ENCODE measurements at places on chromosomes 6 and 20.

- no peak for DNase-seq
Observed at GRCh38 chr6:43671011-43671800, 16.4 kb downstream of the MRPS18A start.

- DNase-seq: no peak
Observed at GRCh38 chr6:128855581-128856085, 27.3 kb upstream of the LAMA2 start.

- DNase-seq: peak; percentile 64
Observed at GRCh38 chr6:34243901-34244884, 4.6 kb downstream of the SMIM29 start.

GRCh38 chr6:82025271-82025670 lies 222.3 kb downstream of the IBTK start:
- no peak for DNase-seq

DNA sequence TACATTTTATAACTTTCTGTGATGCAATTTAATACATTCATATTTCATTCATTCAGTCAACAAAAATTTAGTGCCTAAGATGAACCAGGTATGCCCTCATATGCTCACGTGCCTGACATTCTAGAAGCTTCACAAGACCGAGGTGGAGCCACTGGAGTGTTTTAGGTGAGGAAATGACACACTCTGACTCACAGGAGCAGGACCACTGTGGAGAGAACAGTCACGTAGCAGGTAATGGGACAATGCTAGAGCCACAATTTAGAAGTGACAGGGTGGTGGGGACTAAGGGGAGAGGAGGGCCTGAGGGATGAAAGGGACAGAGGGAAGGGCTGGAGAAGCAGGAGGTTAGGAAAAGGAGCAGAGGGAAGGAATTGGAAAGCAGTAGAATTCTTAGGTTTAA lies 17.6 kb upstream of the HLA-A start:
- DNase-seq: no peak

DNA sequence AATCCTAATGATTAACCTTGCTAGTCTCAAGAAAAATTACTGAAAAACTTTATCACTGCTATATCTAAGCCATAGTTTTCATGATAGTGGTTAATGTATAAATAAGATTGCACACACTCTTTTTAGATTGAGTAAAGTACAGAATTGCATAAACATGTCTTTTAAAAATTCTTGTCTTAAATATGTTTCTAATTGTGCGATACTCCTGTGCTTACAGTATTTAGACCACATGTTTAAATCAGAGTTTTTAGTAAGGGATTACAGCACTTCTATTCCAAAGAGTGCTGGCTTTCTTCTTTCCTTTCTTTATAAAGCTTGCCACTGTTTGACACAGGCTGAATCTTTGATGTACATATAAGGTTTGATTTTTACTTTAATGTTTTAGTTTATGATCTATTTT lies 36.8 kb upstream of the RGS17 start:
- no peak for DNase-seq

DNA sequence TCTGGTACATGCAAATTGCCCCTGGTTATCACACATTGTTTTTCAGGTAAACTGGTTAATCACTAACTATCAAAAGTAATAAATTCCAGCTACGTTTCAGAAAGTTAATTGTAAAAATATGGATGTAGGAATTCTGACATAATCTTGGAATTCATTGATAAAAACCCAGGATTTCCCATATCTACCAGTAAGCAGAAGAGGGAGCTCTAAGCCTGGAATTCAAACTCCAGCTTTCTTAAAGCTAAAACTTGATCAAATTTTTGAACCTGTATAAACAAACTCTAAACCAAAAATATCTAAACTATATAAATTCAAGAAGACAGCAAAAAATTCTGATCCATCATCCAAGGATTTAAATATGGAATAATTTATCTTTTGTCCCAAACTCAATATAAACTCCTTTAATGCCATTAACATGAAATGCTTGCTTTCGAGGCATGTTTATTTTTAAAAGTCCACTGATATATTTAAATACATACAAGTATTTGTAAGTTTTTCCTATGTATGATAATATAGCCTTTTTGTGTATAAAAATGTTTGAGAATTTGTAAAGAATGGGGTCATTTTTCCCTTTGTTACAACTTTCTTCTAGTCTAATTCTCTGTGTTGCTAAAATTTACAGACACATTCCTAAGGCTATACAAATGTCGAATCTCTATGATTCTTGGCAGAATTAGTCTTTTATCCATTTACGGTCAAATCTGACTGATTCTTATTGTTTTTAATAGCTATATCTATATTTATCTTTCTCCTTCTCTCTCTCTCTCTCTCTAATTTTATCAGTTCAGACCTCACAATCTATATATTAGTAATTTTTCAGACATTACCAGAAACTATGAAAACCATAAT lies 91.4 kb upstream of the RNF217 start:
- no peak for DNase-seq
